ENCODE measurements at places on chromosomes 4 and X. TPM values are rescaled to one million over a fixed set of nuclear protein-coding genes. Genes with fewer than 3 reads are reported as not detected.

ARMCX5 gene
- total RNA-seq: 13.2 TPM

HADH gene
- 74.3 TPM for total RNA-seq

MTNR1A gene
- total RNA-seq: 1.2 TPM

IL2RG gene
- not detected for total RNA-seq

EDA gene
- total RNA-seq: 2.5 TPM

GPC3 gene
- total RNA-seq: 29.4 TPM

REPS2 gene
- total RNA-seq: 0.58 TPM

CTAG2 gene
- not detected for total RNA-seq

GRCh38 chr4:8541981-8542715, 38.0 kb upstream of the GPR78 start:
- DNase-seq: no peak

GRCh38 chrX:68652326-68653170, 5.1 kb downstream of the STARD8 start:
- no peak for DNase-seq

DNA sequence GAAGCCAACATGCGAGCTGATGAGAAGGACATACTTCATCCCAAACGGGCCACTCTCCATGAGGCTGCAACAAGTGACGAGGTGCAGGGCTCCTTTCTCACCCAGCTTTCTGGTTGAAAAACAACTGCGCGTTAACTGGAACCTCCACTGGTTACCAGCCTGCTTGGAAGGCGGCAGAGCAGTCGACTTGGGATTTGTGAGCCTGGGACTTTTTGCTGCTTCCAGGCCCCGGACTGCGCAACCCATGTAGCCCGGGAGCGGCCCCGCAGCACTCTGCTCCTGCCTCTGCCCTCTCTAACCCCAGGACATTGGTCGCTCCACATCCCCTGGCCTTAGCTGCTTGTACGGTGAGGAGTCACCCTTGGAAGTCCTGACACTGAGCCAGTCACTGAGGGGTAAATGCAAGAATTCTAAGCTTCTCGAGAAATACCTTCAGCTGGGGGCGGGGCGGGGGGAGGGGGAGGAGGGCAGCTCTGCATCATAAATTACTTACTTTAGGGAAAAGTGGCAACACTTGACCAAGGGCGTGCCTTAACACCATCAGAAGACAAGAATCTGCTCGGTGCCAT, 72.7 kb downstream of the MTMR1 start:
- no peak for DNase-seq

- DNase-seq: peak; percentile 79
Observed at GRCh38 chrX:65534450-65535292, at the start of gene LAS1L. Gene LAS1L (minus strand): TSS chrX:65534787. CDS start chrX:65534715, 72 bp downstream.

DNA sequence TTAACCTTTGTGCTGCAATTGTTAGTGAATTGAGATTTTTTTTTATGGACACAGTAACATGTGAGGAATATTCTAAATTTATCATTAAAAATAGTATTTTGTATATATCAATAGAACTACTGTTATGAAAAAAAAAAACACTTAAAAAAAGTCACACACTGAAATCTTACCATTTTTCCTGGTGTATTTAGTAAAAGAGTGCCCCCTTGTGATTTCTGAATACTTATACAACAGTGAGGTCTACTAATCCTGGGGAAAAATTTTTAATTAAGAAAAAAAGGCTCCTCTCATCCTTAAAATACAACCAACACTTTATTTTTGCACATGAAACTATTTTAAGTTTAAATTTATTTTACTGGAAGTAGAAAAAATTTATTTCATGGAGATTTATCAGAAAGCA, 56.4 kb upstream of the SPOCK3 start:
- no peak for DNase-seq

- DNase-seq: no peak
Observed at GRCh38 chrX:120736989-120737388, 107.1 kb upstream of the C1GALT1C1 start.

DNA sequence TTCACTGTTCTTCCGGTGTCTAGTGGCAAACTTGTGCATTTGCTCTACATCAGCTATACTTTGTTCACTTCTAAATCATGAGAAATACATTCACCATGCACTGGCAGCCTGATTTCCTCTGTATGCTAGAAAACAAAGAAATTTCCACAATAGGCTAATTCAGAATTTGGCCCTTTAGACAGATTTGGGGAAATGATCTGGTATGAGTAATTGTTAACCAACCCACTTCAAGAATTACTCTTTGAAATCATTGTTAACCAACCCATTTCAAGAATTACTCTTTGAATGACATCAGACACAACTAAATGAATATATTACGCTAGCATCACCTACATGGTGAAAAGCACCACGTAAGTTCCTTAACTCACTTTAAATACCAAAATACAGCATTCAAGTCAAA, 14.6 kb downstream of the APBB2 start:
- DNase-seq: no peak

DNA sequence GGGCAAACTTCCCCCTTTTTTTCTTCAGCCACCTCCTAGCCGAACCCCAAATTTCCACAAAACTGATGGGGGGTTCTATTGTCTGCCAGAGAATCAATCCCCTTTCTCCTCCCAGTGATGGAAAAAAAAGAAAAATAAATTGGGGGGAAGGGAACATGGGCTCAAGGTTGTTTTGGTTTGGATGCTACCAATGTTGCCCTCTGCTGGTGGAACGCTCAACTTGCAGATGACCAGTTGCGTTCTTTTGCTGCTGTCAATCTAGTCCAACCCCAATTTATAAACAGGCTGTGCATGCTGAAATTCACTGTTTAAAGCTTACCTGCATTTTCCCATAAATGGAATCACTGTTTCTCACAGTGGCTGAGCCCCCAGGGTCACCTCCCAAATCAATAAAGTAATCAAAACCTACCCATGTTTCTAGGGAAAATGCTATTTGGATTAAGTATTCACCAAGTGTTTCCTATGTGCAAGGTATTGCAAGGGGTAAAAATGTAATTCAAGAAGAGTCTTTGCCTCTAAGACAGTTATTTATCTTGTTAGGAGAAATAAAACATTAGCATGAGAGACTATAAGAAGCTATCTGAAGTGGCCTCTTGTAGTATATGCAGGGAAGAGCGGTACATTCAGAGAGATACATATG, 116.7 kb upstream of the TMEM164 start:
- peak; percentile 62 for DNase-seq

- DNase-seq: peak; percentile 7
Observed at GRCh38 chrX:118727686-118728339, 407 bp downstream of the IL13RA1 start.

- DNase-seq: no peak
Observed at GRCh38 chr4:3303923-3304710, 11.3 kb downstream of the RGS12 start.

- DNase-seq: no peak
Observed at GRCh38 chr4:153434190-153434589, 32.0 kb upstream of the TMEM131L start.

GRCh38 chrX:18354369-18355223, at the start of gene SCML2:
Gene SCML2 (minus strand): TSS chrX:18354688. CDS start chrX:18334071, 20,617 bp downstream.
- DNase-seq: peak; percentile 41

- DNase-seq: no peak
Observed at GRCh38 chrX:14607446-14607985, 78.2 kb downstream of the GLRA2 start.

DNA sequence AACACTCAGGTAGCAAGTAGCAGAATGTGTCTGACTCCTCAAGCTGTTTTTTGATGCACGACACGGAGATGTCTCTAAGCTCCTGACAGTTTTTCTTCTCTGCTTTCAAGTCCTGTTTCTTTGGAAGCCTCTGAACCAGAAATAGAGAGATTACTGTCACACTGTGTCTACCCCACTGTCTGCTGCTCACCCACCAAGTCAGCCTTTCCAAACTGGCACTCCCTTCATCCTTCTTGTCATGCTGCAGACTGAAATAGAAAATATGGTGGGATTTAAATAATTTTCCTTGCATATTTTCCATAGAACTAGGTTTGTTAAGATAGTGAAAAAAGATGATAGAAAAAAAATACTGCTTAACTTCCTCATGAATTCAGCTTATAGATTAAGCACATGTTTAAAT, 102.5 kb upstream of the SPANXN4 start:
- no peak for DNase-seq

GRCh38 chr4:108370291-108371141, 201.8 kb upstream of the LEF1 start:
- no peak for DNase-seq
